Adipocyte (in vitro differentiated cells): ENCODE measurements at places on chromosomes 5 and 9.

GRCh38 chr9:77435688-77436087 is 212.4 kb downstream of the GNA14 start:
- peak; percentile 43 for DNase-seq

DNA sequence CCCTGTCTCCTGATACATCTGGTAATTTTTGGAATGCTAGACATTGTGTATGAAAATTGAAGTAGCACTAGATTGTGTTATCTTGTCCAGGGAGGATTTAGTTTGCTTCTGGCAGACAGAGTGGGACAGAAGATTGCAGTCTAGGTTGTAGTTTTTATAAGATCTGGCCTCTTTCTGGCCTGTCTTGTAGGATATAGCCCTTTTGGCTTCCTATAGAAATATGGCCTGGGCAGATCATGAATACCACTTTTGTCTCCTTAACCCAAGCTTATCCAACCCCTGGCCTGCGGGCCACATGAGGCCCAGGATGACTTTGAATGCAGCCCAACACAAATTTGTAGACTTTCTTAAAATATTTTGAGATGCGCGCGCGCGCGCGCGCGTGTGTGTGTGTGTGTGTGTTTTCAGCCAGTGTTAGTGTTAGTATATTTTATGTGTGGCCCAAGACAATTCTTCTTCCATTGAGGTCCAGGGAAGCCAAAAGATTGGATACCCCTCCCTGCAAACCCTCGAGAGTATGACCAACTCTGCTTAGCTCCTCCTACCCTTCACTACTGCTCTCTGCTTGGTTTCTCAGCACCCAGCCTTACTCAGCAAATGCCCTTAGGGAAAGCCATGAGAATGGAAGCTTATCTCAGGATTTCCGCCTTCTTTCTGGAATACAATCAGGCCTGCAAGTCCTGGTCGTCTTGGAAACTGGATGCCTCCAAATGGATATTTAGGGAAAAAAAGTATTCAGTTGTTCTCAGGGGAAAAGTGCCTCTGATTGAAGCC is 26.5 kb downstream of the ANKRD33B start:
- peak; percentile 44 for DNase-seq

GRCh38 chr5:77066823-77067442 is 20.2 kb downstream of the ZBED3 start:
- DNase-seq: peak; percentile 84

- no peak for DNase-seq
Observed at GRCh38 chr5:4093236-4093635, 497.6 kb downstream of the IRX1 start.

- no peak for DNase-seq
Observed at GRCh38 chr9:89609426-89610006, 4.7 kb downstream of the GADD45G start.

GRCh38 chr9:99579964-99580363 is 241.7 kb upstream of the NR4A3 start:
- DNase-seq: peak; percentile 8

DNA sequence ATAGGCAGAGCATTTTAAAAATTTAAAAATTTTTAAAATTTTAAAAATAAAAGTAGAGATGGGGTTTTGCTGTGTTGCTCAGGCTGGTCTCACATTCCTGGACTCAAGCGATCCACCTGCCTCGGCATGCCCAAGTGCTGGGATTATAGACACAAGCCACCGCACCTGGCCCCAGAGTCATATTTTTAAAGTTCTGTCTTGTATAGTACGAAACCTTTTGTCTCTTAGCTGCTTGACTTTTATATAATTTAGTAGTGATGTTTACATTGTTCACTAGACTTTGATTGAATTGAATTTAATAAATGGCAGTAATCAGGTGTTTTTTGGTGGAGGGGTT is 31.0 kb downstream of the LRRTM2 start:
- no peak for DNase-seq

GRCh38 chr9:126218359-126219125 is 108.1 kb upstream of the MVB12B start:
- no peak for DNase-seq

DNA sequence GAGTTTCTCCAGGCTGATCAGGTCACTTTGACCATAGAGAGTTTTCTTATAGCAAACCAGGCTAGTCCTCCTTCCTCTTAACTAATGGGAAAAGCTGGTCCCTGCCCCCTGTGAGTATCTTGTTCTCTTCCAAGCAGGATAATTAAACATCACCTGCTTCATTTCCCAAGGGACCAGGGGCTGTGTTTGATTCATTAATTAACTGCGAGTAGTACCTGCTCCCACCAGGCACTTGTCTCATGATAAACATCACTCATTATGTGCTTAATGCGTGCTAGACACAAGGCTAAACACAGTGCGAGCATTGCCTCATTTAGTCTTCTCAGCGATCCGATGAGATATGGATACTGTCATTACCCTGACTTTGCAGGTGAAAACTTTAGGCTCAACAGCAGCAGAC is 1.7 kb upstream of the FAM163B start:
- DNase-seq: no peak

GRCh38 chr9:126695701-126696400 is 82.1 kb downstream of the LMX1B start:
- DNase-seq: no peak

- DNase-seq: no peak
Observed at GRCh38 chr5:1414311-1415058, 30.8 kb downstream of the SLC6A3 start.

- DNase-seq: no peak
Observed at GRCh38 chr5:40502736-40503135, 177.0 kb upstream of the PTGER4 start.

- no peak for DNase-seq
Observed at GRCh38 chr5:14528926-14529325, 52.7 kb upstream of the OTULINL start.

- no peak for DNase-seq
Observed at GRCh38 chr9:117548556-117548955, 133.7 kb upstream of the ASTN2 start.

GRCh38 chr5:109996246-109996645 is 306.5 kb downstream of the MAN2A1 start:
- DNase-seq: peak; percentile 48

DNA sequence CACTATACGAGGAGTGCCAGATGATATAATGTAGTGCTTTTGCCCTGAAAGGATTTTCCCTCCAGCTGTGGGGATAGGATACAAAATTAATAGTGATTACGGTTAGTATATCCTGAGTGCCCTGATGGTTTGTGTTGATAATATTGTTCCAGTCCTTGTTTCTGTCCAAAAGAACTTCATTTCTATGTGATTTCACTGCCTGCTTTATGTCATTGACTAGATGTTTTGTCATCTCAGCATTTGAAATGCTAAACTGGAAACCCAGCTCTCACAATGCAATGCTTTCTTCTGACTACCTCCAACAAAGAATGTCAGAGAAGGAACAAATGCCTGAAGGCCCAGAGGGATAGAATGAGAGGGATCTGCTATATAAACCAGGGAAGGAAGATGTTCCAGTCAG is 177.8 kb downstream of the NIPBL start:
- peak; percentile 6 for DNase-seq

DNA sequence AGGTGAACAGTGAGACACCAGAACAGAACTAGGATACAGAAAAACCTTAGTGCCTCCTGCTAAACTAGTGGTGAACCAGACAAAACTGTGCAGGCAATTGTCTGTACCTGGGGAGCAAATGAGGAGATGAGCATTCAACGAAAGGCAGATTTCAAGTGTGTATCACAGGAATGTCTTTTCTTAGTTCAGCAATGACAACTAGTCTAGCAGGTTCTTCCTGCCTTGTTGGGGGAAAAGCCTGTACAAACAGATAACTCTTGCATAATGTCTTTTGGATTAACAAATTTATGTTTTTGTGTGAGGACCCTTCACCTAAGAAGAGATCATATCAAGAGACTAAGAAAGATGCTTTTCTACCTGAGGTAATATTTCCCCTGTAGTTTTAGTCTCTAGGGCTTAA is 21.8 kb upstream of the DENND4C start:
- DNase-seq: no peak
